ENCODE measurements at places on chromosomes 16 and 17.

DNA sequence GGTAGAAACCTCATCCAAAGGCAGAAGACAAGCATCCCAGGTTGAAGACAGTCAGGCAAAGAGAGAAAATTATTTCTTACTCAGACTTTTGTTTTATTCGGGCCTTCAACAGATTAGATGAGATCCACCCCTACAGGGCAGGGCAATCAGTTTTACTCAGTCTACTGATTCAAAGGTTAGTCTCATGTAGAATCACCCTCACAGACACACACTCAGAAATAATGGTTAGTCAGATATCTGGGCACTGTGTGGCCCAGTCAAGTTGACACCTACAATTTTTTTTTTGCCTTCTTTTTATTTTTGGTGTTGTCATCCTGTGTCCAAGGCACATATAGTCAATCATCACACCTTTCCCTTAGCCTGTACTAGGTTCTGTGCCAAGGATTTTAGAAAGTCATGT lies 729.8 kb downstream of the WWOX start:
- DNase-seq = no peak

DNA sequence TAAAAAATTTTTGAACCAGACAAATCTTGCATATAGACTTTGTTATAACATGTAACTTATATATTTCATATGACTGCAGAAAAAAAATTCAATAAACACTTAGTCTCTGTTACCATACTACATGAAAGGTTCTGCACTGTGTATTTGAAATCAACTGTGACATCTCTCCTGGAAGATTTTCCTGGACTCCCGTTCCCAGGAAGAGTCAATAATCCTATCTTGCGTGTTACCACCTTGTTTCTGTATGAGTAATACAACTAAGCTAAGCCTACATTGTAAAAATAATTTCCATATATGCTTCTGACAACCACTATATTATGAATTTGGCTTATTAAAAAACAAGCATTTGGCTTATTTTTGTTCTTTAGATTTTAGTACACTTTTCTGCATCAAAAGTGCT lies 665.6 kb upstream of the SOX9 start:
- DNase-seq = no peak

DNA sequence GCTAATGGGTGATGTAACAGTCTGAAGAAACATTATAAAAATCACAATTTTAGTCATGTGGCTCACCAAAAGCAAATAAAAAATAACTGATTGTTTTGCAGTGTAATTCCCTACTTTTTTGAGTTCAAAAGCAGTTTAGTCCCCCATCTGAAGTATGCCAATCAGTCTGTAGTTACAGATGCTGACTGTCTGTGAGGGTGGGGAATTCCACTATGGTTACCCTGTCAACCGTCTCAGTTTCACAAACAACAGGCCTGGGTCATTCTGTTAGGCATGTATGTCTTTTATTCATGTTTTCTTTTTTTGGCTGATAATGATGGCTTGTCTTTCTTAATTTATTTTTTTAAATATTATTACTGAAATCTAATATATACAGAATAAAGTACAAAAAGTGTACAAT lies 69.3 kb downstream of the STXBP4 start:
- DNase-seq = no peak

DNA sequence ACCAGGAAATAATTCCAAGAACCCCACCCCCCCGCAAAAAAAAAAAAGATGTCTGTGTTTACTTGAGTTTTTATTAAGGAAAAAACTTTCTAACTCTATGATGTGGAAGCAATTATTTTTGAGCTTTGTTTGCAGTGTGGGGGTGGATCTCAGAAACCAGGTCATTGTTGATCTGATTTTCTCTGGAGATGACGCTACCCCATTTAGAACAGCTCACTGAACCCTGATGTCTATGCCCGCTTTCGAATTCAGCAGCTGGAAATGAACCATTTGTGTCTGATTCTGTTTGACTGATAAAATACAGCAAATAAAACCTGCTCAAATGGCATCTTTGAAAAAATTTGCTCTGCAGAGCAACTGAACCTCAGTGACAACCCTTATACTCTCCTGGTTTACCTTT lies 368.6 kb downstream of the GRIN2A start:
- DNase-seq = no peak

GRCh38 chr17:78510141-78511075 lies 66.8 kb downstream of the DNAH17 start:
- DNase-seq = no peak

DNA sequence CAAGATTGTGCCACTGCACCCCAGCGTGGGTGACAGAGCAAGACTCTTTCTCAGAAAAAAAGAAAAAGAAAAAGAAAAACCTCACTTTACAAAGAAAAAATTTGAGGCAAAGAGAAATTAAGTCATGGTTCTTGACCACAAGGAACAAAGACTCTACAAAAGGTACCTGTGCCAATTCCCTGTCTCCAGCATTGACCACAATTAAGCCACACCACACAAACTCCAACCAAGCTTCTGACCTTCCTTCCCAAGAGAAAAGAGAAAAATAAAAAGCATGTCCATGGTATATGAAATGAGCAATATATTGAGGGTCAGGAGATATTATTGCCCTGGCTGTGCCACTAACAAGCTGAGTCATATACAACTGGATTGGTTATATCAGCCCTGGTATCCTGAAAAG lies 146.3 kb upstream of the NOG start:
- DNase-seq = peak; percentile 57

- no peak for DNase-seq
Observed at GRCh38 chr17:22310717-22311686, 618.7 kb downstream of the KCNJ18 start.

DNA sequence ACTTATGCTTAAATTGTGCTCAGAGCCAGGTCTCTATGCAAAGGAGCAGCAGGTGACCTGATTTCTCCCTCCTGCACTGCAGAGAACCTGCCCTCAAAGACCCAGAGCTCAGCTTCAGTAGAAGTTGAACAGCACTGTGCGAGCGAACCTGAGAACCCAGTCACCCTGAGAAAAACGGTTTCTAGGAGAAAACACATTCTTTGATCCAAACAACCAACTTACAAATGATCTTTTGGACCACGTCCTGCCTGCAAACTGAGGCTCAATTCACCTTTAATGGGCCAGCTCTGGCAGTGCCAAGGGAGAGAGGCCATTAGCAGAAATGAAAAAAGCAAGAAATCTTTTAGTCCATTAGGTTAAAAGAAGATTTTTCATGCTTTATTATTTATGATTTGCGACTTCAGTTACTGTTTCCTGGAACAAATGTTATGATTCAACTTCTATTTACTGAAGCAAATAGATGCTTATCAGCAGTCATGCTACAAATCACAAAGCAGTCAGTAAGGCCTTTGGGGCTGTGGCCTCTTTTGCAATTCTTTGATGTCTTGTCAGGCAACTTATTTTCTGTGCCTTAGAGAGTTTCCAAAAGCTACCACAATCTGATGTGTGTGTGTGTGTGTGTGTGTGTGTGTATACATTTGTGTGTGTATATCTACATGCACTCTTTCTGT lies 65.7 kb upstream of the LRRC37A3 start:
- peak; percentile 25 for DNase-seq

- DNase-seq = no peak
Observed at GRCh38 chr16:85156440-85156839, 44.2 kb upstream of the CIBAR2 start.

- DNase-seq = peak; percentile 78
Observed at GRCh38 chr16:82954224-82954929, 327.6 kb downstream of the CDH13 start.

- no peak for DNase-seq
Observed at GRCh38 chr16:28011223-28011622, 52.3 kb downstream of the GSG1L start.

- DNase-seq = no peak
Observed at GRCh38 chr16:6382924-6383459, 949.7 kb upstream of the RBFOX1 start.

DNA sequence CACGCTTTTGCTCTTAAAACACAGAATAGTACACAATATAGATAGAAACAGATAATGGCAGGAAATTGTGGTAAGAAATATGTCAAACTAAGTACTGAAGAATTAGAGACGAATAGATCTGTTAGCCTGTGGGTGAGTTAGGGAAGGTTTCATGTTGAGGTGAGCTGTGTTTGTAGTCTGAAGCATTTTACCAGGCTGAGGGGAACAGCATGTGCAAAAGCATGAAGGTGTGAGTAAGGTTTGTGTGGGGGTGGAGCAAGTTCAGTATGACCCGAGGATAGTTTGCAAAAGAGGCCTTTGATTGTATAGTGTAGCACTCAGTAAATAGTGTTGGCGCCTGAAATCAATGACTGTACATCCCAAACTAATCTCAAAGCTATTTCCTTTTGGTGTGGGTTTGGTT lies 13.8 kb downstream of the IGSF6 start:
- peak; percentile 35 for DNase-seq

GRCh38 chr17:76912421-76913164 lies 44.4 kb downstream of the MGAT5B start:
- no peak for DNase-seq

- DNase-seq = peak; percentile 10
Observed at GRCh38 chr16:149024-149660, 3.3 kb upstream of the HBZ start.

- DNase-seq = no peak
Observed at GRCh38 chr16:27611340-27611739, 61.4 kb downstream of the KATNIP start.

DNA sequence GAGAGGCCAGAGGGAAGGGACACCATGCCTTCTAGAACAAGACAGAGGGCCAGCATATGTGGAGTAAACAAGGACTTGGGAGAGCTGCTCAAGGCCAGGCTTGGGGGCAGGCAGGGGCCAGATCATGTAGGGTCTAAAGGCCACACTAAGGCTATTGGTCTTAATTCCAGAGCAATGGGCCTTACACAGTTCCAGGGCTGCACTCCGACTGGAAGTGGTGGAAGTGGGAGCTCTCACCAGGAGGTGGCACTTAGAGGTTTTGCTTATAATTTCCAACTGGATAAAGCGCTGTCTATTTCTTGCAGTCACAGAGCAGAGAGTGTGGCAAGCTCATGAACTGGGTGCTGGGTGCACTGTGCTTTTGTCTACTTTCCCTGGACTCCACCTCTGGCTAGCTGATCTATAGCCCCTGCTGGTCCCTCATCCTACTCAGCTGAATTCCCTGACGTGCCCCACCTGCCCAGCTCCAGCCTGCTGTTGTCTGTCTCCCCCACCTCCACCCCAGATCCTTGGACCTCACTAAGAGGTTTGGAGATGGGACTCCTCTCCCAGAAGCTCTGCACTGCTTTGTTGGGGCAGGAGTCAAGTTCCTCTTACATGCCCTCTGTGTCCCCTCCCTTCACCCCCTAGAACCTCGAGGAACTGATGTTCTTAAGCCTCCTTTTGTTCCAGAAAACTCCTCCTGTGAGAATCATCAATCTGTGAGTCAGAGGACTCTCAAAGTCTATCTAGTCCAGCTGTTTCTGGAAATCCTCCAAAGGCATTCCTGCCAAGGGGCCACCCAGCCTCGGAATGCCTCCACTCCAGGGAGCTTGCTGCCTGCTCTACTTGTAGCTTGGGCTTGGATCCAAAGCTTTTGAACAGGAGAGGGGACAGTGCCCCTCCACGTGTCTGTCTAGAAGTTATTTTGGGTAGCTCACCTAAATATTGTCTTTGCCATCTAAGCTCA lies 48.1 kb upstream of the KSR1 start:
- peak; percentile 85 for DNase-seq

- DNase-seq = no peak
Observed at GRCh38 chr17:44351464-44351863, 6.4 kb downstream of the GRN start.

DNA sequence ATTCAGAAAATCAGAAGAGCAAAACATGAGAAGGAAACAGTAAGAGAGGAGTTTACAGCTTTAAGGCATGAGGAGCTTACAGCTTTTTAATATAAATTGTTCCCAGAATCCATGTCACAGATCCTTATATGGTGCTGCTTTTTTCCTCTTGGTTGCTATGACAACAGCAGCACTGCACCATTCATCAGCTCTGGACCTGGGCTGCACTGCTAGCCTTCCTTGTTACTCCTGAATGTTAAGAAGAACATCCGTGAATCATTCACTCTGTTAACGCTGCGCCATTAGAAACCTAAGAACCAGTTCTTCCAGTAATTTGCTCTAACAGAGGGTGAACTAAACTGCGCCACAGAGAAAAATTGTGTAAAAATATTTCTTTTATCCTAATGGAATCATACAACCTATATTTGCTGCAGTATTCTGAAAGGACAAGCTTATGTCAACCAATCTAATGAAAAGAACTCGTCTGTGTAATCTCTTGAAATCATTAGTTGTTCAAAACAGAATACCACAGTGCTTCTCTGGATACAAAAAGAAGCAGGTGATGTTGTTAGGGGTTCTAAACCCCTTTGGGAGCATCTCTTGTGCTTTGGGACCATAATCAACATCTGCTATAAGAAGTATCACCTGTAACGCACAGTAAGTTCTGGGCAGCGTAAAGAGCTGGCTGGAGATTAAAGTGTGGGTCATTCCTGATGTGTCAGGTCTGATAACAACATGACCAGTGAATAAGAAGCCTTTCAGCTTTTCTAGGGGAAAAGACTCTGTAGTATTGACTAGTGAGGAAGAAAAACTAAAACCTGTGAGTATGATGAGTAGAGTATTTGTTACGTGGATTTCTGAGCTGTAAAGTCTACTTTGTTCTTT lies 151.2 kb downstream of the TANC2 start:
- peak; percentile 64 for DNase-seq

DNA sequence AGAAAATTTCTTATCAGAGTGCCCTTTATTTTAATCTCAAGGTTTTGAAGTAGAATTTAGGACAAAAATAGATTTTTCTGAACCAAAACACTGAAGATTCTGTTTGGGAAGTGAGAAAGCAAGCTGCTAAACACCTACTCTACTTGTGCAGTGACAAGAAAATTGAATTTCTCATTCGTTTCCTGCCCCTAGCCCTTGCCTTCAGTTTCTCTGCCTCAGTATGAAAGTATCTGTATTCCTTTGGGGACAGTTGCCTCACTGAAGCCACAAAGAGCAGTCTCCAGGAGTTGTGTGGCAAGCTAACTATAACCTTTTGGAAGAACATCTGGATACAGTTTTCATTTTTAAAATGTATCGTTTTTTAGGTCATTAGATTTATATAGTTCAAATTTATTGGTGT lies 19.7 kb downstream of the MOSMO start:
- peak; percentile 12 for DNase-seq

DNA sequence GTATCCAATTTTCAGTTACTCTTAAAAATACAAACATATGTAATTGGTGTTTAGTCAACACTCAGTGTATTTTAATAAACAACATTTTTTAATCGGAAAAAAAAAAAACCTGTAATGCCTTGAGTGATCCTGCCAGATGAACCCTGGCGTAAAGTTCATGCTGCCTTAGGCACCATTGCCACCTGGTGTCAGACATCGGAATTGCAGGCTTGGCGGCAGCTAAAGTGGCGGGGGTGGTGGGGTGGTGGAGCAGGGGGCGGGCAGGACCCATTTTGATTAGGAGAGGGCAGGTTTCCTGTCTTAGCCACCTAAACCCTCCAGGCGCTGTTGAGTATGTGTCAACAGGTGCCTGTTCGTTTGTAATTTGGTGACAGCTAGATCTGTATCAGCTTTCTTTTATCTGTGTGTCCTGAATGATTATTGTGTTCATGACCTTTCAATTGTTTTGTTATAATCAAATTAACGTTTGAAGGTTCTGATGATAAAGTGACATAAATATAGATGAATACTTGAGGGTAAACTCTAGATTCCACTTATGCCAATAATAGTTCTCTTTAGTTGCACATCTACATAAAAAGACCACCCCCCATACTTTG lies 588.7 kb downstream of the CDH13 start:
- DNase-seq = peak; percentile 27

All from fibroblast of upper back skin (primary cell).